ENCODE measurements at places on chromosomes 3 and 15.

- no peak for DNase-seq
Measured at GRCh38 chr15:43204016-43204901, 16.6 kb downstream of the EPB42 start.

DNA sequence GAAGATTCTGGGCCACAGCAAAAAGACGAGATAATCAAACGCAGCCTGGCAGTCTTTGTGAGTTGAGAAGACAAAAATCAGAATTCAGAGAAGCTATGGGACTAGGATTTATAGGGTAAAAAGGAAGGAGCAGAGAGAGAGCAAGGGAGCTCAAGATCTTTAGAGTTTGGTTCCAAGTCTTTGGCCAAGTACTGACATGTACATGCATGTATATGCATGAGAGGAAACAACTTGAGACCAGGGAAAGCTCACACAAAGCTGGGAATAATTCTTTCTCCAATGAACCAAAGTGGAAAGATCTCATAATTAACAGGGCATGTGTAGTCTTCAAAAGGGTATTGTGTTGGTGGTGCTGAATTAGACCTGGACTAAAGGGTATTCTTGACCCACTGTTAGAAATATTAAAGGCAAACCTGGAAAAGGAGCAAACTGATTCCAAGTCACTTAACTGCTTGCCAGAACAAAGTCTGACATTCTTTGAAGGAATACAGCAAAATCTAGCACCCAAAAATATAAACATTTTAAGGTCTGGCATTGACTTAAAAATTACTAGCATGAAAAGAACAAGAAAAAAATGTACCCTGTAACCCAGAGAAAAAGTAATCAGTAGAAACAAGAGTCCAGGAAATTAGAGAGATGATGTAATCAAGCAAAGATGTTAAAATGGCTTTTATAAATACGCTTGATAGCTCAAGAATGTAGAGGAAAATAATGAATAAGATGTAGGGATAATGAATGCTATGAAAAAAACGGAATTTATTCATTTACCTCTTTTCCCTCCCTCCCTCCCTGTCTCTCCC is 226.0 kb upstream of the CGNL1 start:
- DNase-seq: no peak

DNA sequence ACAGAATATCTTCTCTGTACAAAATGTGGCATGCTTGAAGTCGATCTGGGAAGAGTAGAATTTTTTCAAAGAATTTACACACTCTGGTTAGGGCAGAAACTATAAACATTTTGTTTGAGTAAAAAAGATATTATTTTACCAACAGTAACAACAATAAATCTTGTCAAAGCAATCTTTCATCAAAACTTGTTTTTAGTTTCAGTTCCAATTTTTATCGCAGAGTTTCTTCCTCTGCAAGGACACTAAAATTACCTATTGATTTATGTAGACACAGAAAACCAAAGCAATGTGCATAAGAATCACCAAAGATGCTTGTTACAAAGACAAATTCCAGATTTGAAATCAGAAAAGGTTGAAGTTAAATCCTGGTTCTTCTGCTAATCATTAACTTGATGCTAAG is 61.9 kb downstream of the CGGBP1 start:
- no peak for DNase-seq

DNA sequence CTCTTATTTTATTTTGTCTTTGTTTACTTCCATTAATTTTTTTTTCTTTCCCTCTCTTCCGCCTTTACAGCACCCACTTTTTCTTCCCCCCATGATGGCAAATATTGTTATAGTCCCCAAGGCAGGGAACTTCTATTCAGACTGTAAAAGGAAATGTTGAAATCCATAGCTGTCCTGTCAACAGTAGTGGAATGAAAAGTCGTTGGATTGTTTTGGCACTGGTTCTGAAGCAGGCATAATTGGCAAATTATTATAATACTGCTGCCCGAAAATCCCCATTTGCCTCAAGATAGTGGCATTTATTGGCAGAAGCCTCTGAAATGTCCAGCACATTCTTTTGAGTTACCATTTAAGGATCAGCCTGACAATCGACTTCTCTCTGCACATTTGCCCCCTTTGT is 150.6 kb downstream of the TPRG1 start:
- DNase-seq: no peak

DNA sequence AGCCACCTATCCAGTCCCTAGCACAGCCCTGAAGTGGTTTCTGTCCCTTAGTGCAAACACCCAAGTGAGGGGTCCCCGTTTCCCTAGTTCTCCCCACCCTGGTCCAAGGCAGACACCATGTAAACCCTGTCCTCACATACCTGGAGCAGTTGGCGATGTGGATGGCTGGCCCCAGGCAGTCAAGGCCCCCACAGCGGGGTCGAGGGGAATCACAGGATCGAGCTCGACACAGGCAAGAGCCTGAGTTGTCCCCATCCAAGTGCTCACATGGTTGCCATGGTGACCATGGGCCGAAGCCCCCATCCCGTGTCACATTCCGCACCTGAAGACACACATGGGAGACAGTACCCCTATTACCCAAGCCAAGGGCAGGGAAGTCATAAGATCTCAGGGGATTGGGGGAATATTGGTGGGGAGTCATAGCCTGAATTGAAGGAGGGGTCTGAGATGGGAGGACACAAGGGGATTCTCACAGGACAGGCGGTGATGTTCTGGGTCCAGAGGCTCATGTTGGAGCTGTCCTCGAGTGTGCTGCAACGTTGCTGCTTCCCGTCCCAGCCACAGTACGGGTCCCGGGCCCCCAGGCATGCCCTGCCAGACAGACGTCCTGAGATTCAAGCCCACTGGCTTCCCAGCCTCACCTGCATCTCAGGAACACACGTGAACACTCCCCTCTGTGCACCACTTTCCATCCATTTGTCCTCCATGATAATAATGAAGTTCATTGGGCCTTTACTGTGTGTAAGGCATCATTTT is 112.1 kb downstream of the SEMA5B start:
- DNase-seq: no peak

DNA sequence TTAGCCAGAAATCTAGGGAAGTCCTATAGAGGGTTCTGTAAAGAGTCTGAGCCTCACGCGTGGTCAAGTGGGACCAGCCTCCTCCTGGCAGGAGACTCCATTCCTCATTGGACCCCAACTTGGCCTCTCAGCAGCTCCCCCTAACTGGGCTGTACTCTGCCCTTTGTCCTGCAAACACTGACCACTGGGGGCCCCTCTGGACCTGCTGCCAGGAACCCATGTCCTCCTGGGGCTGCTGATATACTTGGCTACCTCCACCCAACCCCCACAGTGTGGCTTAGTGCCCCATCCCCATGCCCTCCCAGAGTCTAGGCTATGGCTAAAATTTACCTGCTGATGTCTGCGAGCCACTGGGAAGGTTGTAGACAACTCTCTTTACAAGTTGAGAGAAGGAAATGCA is 62.7 kb downstream of the UBP1 start:
- DNase-seq: no peak

- DNase-seq: no peak
Measured at GRCh38 chr3:126886217-126886616, 96.7 kb upstream of the PLXNA1 start.

GRCh38 chr3:196634829-196635228 is 4.7 kb upstream of the NRROS start:
- no peak for DNase-seq

DNA sequence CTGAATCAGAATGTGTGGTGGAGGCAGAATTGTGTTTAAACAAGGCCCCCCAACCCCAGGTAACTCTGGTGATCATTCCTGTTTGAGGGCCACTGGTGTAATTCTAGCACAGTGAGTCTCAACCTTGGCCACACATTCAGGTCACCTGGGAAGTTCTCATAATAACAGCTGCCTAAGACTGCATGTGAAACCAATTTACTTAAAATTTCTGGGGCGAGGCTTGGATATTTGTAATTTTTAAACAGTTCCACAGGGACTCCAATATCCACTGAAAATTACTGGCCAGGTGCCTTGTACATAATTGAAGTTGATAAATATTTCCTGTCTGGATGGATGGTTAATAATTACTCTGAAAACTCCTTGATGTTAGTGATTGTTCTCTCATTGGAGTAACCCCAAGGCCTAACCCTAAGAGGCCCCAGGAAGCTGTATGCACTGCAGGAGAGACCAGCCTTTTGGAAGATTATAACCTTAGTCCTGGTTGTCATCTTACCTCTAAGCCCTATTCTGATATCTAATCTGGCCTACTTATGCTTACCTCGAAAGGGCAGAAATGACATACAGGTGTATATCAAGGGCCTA is 25.7 kb upstream of the EPHB1 start:
- no peak for DNase-seq

- no peak for DNase-seq
Measured at GRCh38 chr15:40807888-40808461, 702 bp upstream of the DNAJC17 start.

DNA sequence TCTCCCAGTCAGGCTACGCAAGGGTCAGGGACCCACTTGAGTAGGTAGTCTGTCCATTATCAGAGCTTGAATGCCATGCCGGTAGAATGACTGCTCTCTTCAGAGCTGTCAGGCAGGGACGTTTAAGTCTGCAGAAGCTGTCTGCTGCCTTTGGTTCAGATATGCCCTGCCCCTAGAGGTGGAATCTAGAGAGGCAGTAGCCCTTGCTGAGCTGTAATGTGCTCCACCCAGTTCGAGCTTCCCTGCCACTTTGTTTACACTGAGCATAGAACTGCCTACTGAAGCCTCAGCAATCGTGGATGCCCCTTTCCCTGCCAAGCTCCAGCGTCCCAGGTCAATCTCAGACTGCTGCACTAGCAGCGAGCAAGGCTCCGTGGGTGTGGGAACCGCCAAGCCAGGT is 57.5 kb upstream of the SETMAR start:
- DNase-seq: no peak

- no peak for DNase-seq
Measured at GRCh38 chr15:79948095-79948695, 22.8 kb downstream of the BCL2A1 start.

DNA sequence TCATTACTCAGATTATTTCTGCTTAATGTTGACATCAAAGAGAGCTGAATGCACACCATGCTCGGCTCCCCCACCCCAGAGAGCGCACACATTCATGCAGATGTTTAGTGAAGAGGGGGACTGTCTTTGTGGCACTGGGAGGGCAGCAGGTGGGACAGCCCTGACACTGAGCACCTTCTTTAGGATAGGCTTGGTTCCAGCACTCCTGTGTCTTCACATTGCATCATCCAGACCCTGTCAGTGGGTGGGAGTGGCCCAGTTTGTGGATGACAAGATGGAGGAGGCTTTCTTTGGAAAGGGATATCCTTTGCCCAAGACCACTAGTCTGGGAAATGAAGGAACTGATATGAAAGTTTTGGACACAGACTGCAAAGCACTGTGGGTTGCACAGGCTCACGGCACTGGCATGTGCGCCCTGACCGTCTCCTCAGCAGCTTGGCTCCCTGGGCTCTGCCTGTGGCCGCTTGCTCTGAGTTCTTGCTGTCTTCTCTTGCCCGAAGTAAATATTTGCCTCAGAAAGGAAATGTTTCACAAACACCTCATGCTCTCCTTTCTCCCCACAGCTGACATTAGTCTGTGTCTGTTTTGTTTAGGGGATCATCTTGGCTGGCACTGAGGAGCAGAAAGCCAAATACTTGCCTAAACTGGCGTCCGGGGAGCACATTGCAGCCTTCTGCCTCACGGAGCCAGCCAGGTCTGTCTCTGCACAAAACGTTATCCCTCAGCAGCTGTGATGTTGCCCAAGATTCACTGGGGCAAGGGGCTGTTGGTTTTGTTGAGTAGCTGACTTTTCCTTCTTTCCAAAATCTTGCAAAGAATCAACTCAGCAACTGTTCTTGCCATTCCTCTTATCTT is 16.6 kb downstream of the ACAD9 start:
- DNase-seq: no peak

DNA sequence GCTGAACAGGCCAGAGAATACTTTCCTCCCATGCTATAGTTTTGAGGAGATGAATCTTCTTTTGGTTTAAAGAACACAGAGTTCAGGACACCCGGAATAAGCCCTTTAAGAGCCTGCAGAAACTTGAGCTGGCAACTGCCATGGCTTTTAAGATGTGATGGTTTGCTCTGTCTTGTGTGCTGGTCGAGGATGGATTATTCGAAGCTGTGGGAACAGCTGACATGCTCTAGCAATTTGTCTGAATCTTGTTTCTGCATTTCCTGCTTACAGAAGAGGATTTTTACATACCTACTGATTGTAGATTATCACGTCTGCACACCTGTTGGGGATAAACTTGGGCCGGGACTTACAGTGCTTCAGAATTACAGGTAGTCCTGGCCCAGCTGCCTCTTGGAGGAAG is 396.9 kb downstream of the LRTM1 start:
- DNase-seq: no peak

DNA sequence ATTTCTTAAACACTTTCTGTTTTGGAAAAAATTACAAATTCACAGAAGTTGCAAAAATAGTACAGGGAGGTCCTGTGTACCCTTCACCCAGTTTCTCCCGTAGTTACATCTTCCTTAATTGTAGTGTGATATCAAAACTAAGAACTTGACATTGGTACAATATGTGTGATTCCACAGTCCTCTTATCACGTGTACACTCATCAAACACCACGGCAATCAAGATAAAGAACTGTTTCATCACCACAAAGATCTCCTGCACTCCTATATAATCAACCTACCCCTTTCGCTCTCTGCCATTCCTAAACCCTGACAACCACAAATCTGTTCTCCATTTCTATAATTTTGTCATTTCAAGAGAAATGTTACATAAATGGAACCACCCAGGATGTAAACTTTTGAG is 31.4 kb downstream of the POMGNT2 start:
- DNase-seq: no peak

DNA sequence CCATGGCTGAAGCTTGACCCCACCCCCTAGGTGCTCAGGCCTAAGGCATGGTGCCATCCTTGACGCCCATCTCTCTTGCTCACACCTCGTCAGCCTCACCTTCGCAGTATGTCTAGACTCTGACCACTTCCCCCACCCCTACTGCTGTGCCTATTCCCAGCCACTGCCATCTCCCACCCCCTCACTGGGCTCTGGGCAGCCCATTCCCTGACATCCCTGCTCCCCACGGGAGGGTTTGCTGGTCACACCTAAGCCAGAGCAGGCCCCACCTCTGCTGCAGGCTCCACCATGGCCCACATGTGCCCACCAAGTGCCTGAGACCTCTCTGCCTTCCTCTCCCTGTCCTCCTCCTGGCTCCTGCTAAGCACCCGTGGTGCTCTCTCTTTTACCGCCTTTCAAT is 47.7 kb upstream of the PRR23E start:
- DNase-seq: no peak

DNA sequence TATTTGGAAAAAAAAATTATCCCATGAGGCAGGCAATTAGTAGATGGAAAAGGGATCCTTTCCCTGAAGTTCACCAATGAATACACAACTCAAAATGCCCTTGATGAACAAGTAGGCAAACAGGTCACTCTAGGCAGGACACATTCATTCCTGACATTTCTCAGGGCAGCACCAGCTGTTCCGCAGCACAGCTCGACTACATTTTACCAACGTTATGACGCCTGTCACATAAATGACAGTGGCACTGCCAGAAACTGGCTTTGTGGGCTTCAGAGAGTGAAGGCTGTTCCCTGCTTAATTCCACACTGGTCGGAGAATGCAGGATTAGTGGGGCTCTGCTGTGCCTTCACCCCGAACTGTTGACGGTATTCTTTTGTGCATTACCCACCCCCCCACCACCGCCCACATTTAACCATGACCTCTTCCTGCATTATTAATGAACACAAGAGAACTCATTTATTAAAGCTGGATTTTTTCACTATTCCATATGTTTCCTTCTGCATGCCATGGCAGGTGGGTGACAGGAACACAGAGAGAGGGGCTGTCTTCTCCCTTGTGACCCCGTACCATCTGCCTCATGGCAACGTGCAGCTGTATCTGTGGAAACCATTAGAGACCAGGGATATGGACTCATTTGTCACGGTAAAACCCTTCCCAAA is 197.6 kb downstream of the PDZRN3 start:
- no peak for DNase-seq

GRCh38 chr15:41001524-41002214 is 48.4 kb downstream of the CHAC1 start:
- DNase-seq: no peak
